ENCODE measurements at places on chromosomes 16 and 17.

GRCh38 chr17:76688165-76688622, 22.6 kb downstream of the MXRA7 start:
- no peak for DNase-seq

DNA sequence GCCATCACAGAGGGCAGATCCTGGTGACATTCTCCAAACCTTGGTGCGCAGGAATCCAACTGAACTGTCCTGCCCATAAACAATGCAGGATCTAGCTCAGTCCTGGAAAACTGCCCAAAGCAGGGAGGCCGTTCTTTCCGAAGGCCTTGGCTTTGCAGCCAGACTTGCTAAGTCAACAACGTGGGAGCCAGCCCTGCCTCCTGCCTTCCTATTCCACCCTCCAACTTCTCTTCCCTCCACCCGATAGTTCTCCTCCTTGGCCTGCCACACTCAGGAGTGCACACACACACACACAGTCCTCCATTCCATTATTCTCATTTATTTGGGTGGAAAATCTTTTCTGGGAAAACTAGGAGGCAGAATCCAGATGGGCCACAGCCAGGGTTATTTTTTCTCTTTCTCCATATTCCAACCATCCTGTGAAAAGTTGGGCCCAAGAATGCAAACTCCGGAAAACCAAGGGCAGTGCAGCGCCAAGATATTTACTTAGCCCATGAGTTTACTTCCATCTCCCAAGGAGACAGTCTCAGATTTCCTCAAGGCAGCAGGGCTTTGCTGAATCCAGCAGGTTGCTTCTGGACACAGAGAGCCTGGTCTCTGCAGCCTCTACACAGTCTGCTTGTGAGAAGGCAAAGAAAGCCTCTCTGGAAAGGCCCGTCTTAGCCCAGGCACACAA, 15.8 kb downstream of the COPRS start:
- no peak for DNase-seq

DNA sequence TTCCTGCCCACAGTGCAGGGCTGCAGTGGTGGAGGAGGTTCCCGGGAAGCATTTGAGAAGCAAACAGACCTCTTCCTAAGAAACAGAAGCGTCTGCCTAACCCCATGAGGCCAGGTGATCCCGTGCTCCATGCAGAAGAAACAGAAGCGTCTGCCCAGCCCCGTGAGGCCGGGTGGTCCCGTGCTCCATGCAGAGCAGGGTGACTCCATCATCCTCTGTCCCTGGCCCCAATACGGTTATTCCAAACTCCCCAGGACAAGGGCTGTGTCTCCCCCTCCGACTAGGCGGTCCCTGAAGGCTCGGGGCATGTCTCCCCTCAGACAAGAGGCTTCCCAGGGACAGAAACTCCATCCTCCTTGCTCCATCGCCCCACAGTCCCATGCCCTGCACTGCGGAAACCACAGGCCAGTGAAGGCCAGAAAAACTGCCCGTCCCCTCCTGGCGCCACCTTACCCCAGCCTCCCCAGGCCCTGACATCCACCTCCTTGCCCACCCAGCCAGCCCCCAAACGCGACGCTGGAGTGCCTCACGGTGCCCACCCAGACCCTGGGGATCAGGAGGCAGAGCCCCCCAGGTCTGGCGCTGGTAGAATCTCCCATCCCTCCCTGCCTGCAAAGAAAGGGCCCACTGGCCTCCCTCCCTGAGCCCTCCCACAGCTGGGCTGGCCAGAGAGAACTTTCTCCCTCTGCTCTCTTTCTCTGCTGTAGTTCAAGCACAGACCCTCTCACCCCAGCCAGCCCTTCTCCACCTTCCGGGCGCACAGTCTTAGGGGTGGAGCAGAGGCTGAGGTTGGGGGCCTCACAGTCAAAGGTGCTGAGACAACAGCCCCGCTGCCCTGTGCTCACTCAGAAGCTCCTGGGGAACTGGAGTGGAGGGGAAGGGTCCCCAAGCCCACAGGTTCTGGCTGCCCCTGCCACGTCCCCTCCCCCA, 30.6 kb upstream of the KRT17 start:
- DNase-seq, result no peak

DNA sequence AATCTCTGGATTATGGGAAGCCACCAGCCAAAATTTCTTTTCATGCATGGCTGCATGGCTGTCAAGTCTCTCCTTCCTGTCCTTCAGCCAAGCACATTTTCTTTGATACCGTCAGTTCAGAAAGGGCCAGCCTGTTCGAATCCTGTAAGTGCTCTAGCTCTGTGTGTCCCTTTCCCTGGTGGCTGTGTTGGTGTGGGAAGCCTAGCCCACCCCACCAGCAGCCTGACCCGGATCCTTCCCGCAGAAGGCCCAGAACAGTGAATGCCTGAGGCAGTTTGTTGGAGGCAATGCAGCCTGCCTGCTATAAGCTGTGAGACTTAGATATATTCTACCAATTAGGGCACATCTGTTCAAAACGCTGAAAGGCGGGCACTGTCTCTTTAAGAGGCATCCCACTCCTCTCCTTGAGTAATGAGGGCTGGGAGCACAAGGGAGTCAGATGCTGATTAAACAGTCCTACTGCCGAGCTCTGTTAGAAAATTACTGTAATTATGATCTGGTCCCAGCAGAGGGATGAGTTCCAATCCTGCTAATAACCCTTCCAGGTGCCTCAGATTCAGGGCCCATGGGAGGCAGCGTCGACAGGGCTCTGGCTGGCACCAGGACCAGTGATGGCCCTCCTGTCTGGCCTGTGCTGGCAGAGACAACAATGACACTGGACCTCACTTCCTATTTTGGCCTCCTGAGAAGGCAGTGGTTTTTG, 18.4 kb downstream of the SNX11 start:
- no peak for DNase-seq

- DNase-seq, result peak; percentile 86
Measured at GRCh38 chr16:84952335-84953189, 58.8 kb downstream of the ZDHHC7 start.

GRCh38 chr17:63317166-63317840, 128.8 kb downstream of the CYB561 start:
- DNase-seq, result no peak

GRCh38 chr16:57982385-57982784, 11.5 kb upstream of the CNGB1 start:
- no peak for DNase-seq

Data from H1 (cell line).